Renal pelvis (tissue), 12 donors: ENCODE measurements at places on chromosomes 2 and 18.

GRCh38 chr2:209523041-209523740 lies 99.3 kb downstream of the MAP2 start:
- no peak for DNase-seq

DNA sequence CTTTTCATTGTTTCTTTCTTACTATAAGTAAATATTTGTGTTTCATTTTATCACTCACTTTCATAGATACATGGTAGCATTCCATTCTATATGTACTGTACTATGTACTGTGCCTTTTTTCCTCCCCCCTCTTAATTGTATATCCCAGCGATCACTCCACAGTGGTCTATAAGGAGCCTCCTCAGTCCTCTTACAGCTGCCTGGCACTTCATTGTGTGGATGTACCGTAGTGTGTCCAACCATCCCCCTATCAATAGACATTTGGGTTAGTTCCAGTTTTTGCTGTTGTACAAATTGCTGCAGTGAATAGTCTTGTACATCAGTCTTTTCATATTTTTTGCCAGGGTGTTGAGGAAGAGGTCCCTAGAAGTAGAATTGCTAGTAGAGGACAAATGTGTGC lies 21.4 kb upstream of the DRC1 start:
- no peak for DNase-seq

DNA sequence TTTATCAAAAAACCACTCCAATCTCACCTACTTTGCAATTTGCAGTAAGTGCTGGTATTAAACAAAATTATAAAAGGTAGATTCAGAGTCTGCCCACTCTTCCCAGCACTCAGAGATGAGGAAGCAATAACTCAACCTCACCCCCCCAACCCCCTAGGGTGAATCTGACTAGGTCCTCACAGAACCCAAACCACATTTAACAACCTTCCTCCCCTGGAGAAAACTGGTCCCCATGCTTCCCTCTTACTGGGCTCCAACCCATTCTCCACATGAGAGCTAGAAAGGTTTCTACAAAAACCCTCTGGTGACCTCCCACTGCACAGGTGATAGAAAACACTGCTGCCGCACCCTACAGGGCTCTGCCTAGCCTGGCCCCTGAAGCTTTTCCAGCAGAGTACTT lies 40.5 kb upstream of the BMP10 start:
- DNase-seq = no peak

- DNase-seq = no peak
Observed at GRCh38 chr2:236858661-236859060, 227.0 kb upstream of the COPS8 start.

DNA sequence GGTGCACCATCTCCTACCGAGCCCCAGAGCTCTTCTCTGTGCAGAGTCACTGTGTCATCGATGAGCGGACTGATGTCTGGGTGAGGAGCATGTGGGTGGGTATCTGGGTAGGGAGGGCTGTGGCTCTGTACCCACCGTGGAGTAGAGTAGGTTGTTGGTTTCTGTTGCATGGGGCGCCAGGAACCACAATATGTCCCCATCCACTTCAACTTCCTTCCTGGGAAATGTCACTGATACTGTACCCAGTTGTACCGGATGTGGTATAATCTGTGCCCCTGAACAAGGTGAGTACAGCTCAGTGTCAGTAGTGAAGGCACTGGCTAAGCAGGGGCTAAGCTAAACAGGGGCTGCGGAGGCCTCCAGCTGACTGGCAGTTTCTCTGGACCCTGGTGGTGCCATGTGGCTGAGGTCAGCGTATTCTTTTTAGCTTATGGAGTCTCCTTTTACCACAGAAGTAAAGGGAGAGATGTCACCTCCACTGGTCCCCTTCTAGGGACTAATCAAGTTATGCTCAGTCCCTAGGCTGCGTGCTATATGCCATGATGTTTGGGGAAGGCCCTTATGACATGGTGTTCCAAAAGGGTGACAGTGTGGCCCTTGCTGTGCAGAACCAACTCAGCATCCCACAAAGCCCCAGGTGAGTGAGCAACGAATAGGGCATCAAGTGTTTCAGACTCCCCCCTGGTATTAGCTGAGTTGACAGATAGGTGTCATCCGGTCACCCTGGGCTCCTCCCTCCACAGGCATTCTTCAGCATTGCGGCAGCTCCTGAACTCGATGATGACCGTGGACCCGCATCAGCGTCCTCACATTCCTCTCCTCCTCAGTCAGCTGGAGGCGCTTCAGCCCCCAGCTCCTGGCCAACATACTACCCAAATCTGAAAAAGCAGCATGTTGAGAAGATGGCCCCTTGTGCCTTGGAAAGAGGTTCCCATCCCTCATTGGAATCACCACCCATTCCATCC lies 2.7 kb downstream of the STK16 start:
- no peak for DNase-seq

DNA sequence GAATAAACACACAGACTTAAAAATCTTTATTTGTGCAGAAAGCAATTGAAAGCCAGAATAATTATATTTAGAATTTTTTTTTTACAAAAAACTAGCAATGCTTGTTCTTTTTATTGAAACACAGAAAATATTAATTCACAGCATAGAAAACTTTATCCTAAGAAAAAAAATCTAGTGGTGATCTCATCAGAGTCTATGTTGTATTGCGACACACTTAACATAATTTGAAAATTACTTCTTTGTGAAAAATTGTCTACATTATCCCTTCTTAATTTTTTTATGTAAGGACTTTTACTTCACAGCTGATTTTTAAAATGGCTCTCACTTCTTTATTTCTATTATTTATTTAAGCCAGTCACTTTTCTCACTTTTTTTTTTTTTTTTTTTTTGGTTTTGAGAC lies 103.4 kb downstream of the LDLRAD4 start:
- no peak for DNase-seq

DNA sequence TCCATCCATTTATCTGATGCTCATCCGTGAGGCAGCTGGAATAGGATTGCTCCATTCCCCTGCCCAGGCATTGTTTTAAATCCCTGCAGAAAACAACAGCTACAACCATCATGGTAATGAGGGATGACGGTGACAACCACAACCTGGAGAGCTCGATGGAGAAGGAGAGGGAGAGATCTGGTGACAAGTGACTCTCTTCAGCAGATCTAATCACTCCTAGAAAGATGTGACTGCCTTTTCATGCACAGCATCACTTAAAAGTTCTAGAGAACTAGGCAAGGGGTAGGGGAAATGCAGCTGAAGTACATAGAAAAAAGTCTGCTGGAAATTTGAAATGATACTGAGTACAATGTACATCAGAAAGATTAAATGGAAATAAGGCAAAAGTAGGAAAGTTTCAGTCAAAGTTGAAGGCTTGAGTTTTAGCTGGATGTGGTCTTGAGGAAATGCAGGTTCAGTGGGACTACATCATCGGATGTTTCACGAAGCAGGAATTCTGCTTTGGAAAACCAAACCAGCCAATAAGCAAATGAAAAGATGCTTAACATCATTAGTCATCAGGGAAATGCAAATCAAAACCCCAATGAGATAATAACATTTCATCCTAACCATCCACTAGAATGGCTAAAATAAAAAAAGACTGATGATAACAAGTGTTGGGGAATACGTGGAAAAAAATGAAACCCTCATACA lies 6.8 kb upstream of the ARHGAP25 start:
- no peak for DNase-seq

DNA sequence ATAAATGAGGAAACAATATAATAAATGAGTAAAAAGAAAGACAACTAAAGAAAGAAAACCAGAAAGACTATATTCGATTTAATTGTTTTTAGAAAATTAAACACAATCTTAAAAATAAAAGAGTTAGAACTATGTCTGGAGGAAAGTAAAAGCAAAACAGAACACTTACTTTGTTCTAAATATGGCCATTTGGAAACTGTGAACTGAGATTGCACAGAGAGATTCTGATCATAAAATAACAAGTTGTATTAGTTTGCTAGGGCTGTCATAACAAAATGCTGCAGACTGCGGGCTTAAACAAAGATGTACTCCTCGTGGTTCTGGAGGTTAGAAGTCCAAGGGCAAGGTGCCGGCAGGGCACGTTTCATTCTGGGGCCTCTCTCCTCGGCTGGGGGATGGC lies 128.1 kb upstream of the AQP4 start:
- no peak for DNase-seq

DNA sequence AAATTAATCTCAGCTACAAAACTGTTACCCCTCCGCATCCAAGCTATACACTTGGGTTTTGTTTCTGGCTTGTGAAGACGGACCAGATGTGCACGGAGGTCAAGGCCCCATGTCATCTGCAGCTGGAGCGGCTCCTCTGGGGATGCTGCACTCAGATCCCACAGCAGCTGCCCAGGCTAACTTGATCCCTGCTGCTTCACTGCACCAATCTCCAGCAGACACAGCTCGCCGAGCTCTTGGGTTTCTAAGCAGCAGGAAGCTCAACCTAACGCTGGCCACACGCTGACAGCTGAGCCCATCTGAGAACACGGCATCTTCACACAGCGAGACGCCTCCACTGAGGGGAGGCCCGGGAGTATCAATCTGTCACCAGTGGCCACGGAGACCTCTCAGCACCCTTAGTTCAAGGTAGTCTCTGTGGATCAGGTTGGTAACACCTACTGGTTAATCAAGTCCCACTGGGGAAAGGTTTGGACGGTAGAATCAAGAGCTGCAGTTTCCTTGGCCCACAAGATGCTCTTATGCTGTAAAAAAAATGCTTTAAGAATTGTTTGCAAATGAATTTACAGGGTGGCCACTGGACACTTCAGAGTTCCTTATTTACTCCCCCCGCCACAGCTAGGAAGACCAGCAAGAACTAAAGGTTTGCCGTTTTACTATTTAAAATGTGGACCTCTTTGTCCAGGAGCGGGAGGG lies 67.5 kb downstream of the EMILIN2 start:
- DNase-seq = no peak

DNA sequence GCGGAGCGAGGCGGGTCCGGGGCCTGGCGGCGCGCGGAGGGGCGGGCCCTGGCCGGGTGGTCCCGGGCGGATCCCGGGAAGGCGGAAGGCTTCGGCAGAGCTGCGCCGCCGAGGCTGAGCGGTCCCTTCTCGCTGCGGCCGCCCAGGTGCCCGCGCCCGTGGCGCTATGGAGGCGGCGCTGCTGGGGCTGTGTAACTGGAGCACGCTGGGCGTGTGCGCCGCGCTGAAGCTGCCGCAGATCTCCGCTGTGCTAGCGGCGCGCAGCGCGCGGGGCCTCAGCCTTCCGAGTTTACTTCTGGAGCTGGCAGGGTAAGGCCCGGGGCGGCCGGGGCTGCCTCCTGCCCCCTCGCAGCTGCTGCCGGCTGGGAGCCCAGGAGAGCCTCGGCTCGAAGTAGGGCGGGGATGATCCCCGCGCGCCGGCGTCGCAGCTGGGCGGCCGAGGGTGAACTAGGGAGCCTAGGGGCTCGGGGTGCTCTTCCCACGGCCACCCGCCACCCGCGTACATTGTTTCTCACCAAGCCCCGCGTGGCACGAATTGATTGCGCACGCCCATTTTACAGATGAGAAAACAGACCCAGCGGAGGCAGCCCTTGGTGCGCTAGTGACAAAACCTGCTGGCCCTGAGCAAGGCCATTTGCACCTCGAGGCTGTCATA lies at the start of gene SLC66A3:
Gene SLC66A3, plus strand, starts transcription at position 87 of the 655 bp plus-strand sequence. Its CDS starts 80 bp downstream, at position 167.
- DNase-seq = peak; percentile 84

DNA sequence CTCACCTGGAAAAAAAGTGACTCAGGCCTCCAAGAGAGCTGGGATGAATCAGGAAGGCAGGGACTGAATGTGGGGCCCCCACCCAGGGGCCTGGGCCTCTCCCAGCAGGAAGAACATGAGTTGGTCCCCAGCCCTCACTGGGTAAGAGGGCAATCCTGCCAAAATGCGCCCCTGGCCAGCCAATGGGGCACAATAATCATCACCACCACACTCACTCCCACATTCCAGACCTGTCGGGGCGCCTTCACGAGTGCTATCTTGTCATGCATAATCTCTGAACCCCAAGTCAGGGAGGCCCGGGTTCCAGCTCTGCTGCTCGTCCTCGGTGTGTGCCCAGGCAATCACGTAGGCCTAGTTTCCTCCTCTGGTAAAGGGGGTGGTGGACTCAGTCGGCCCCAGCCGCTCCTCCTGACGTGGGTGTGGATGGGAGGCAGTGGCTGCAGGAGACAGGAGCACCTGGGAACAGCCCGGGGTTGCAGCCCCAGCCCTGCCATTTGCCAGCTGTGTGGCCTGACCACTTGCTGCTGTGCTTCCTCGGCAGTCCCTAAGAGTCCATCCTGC lies 115.1 kb downstream of the CYP26B1 start:
- no peak for DNase-seq

DNA sequence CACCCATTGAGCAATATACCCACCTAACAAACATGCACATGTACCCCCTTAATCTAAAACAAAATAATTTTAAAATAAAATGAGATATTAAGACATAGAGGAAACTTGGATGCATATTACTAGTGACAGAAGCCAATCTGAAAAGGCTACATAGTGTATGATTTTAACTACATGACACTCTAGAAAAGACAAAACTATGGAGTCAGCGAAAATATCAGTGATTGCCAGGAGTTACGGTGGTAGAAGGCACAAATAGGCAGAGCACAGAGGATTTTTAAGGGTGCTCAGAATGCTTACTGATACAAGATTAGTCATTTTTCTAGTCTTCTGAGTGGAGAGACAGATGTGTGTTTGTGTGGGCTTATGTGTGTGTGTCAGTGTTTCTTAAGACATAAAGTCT lies 656.6 kb downstream of the NR4A2 start:
- DNase-seq = no peak

DNA sequence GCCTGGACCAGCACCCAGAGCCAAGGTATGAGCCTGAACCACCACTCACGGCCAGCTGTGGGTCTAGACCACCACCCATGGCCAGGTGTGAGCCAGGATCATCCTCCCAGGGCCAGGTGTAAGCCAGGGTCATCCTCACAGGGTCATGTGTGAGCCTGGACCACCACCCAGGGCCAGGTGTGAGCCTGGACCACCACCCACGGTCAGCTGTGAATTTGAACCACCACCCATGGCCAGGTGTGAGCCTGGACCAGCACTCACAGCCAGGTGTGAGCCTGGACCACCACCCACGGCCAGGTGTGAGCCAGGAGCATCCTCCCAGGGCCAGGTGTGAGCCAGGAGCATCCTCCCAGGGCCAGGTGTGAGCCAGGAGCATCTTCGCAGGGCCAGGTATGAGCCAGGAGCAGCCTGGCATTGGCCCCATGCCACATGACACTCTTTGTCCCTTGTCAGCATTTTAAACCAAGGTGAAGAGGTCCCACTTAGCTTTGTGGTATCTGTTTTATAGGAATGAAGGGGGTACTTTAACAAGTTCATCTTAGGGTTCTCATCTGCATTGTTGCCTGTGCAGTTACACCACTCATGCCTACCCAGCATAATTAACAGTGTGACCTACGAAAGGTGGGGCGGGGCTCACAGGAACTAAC lies 71.2 kb downstream of the AGAP1 start:
- no peak for DNase-seq

DNA sequence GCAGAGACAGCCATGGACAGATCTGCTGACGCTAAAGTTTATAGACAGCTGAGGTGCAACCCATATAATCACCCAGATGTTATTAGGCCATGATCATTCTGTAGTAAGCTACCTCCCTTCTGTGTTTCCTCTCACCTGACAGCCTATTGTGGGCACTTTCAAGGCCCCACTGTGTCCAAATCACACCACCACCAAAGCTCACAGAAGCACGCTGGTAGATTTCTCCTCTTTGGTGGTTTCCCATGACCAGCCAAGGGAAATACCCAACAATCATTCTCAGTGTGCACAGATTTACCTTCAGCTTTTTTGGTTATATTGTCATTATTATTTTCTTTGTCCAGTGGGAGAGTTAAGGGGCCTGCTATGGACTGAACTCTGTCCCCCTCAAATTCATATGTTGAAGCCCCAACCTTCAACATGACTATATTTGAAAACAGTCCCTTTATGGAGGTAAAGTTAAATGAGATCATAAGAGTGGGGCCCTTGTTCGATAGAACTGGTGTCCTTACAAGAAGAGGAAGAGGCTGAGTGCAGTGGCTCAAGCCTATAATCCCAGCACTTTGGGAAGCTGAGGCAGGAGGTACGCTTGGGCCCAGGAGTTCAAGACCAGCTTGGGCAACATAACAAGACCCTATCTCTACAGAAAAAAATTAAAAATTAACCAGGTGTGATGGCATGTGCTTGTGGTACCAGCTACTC lies 74.0 kb upstream of the MSH6 start:
- DNase-seq = no peak
